ENCODE measurements at places on chromosomes 3 and 15.

DNA sequence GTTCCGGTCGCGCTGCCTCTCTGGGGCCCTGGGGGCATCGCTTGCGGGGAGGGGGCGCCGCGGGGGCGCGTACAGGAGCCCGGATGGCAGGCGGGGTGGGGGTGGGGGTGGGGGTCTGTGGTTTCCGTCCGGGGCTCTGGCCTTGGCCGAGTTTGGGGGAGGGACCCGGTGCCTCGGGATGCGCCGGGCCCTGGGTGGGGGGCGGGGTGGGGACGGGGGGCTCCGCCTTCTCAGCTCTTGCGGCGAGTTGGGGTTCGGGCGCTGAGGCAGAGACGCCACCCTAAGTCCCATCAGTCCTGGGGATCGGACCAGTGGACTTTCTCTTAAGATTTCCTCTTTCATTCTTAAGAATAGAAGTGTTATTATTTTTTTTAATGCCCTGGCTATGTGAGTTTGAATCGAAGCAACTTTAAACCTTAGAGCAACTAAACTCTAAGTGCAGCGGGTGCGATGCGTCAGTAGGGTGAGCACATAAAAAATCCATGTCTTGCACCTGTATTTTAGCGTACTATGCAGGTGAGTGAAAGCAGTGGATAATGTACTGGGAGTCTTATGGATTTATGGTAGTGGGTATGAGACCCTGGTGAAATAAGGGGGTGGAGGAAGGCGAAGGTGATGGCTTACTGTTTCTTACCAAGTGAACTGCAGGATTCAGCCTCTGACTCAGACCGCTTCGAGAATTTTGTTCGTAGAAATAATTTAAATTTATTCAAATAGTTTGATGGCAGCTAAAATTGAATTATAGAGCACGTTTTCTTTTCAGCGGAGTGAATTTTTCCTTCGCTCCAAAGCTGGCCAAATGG lies 762 bp downstream of the CTNNB1 start:
- peak; percentile 51 for DNase-seq

GRCh38 chr3:128548426-128549282 lies 55.7 kb upstream of the GATA2 start:
- no peak for DNase-seq

DNA sequence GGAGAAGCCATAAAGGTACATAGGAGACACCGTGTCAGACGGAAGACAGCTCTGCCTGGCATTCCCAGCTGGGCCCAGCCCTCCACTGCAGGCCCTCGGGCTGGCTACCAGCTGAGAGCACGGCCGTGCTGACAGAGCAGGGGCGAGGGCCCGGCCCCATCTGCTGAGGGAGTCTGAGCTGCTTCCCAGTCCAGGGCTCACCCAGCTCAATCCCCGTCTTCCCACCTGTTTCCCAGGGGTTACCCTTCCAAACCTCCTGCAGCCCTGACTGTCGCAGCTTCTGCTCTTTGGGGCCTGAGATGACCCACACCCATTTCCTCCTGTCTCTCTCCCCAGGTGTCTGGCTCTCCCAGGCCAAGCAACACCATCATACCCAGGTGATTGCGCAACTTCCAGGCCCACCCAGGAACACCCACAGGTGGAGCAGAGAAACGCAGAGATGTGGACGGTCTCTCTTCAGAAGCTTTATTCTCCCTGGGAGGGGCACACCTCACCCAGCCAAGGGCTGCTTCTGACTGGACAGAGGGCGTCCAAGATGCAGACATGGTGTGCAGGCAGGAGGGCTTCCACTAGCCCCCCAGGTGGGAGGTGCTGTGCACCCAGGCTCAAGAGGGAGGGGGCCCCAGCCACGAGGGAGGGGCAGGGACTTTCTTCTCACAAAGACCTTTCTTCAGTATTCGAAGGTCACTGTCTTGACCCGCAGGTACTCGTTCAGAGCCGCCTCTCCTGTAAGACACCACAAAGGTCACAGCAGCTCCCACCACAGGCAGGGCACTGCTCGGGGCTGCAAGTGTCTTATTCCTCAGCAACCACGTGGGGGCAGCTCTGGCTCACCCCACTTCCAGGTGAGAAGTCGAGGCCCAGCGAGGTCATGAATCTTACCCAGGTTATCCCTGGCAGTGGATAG lies 19.4 kb upstream of the SLC41A3 start:
- DNase-seq = no peak

DNA sequence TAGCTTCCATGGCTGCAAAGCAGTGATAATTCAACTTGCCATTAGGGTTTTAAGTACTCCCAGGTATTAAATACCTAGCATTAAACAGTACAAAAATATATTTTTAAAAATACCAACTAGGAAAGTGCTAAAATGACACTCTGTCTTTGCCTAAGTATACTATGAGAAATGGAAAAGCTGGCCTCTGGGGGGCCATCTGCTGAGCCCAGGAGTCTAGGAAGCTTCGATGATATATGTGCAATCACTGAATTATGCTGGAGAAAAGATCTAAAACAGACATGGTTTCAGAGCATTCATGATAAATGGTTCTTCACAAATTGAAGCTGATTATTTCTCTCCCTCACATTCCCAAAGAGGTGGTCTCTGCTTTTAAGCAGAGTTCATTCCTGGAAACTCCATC lies 191.8 kb downstream of the OPA1 start:
- DNase-seq = no peak

GRCh38 chr15:40877694-40878093 lies 3.7 kb upstream of the RHOV start:
- DNase-seq = no peak

DNA sequence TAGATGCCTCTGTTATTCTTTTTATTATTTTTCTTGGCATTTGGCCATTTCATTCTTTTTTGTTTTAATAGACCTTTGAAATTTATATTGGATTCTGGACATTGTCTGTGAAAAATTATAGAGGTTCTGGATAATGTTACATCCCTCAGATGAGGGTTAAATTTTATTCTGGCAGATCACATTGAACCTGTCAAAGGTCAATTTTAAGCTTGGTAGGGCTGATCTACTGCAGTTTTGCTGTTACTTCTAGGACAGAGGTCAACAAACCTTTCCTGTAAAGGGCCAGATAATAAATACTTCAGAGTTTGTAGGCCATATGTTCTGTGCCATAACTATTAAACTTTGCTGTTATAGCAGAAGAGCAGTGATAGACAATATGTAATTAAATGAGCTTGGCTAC lies 318.9 kb upstream of the DPPA4 start:
- no peak for DNase-seq

DNA sequence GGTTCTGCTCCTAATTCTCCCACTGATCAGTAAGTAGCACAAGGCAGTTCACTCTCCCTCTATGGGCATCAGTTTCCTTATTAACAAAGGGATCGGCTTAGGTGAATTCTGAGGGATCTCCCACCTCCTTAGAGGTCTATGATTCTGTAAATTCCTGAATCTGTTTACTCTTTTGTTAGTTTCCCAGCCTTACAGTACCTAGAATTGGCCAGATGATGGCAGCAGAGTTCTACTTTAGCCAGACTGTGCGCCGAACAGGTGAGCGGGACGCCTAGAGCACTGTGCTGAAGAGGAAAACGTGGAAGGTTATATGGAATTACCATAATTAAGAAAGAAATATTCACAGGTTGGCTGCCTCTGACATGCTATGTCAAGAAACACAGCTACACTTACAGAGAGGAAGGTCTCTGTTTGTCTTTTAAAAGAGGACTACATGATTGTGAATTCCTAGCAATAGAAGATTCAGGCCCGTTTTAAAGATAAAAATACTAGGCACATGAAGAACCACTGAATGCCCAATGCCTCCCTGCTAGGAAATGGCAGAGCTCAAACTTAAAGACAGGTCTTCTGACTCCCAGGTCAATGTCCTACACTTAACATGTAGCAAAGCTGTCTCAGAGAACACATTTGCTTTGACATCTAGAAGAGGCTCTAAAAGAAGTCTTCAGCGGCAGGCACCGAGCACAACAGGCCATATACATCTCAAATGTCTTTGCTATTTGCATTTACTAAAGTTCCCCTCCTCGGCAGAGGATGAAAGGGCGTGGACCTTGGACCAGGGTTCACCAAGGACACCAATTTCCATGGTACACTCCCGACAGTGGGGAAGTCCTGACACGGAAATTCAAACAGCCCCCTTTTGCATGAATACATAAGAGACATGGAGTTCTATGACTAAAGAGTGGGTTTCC lies 259.9 kb downstream of the FGF12 start:
- peak; percentile 52 for DNase-seq

- DNase-seq = no peak
Observed at GRCh38 chr15:88690331-88690730, 51.5 kb downstream of the ISG20 start.

DNA sequence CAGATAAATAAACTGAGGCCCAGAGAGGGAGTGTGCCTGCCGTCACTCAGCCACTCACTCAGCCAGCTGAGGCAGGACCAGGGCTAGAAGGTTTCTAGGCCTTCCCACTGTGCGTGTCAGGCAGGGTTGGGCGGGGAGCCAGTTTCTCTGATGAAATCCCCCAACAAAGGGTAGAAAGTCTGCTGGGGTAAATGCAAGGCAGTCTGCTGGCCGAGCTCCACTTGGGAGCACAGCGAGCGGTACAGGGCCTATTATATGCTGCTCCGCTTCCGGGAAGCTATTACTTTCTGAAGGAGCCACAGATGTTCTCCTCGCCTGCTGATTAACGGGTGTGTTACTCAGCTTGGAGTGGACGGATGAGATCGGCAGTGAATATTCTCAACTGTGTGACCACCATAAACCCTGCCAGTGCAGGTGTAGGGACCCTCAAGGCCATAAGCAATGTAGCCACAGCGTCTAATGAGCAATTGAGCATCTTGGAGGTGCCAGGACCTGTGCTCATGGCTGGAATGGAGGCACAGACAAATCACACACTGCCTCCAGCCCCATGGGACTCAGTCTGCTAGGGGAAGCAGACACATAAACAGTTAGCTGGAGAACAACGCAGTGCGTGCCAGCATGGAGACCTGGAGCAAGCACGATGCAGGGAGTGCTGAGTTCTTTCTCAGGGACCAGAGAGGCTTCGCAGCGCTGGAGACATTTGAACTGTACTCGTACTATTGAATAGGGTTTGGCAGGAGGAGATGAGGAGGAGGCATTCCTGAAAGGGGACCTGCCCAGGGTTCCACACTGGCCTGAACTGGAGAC lies 42.1 kb downstream of the CORO2B start:
- DNase-seq = no peak

DNA sequence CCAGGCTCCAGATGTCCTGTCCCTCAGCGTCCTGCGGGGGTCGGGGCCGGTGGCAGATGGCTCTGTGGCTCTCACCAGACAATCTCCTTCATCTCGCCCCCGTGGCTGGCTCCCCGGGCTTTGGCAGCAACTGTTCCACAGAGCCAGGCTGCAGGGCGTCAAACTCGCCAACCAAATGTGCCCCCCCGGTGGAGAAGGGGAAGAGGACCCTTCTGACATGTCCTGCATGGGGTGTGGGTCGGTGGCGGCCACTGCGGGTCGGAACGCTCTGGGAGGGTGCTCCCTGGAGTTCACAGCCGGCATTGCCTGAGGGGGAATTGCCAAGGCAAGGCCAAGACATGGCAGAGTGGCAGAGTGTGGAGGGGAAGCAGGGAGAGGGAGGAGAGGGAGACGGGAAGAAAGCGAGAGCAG lies 36.0 kb downstream of the BDH1 start:
- DNase-seq = no peak

GRCh38 chr3:81788610-81789009 lies 27.2 kb upstream of the GBE1 start:
- no peak for DNase-seq

GRCh38 chr15:86162172-86162591 lies 82.5 kb downstream of the AGBL1 start:
- no peak for DNase-seq
